Epithelial cell of umbilical artery (primary cell): ENCODE measurements at places on chromosomes 3 and 15. TPM values are rescaled to one million over a fixed set of nuclear protein-coding genes. Genes with fewer than 3 reads are reported as not detected.

The MESP2 gene
- under 0.01 and 0.15 TPM in 2 replicates for total RNA-seq

The ONECUT1 gene
- not detected in 2 replicates for total RNA-seq

The SCAMP5 gene
- 2.6 and 9.4 TPM in 2 replicates for total RNA-seq

The WNT7A gene
- not detected in 2 replicates for total RNA-seq

The C3orf20 gene
- not detected in 2 replicates for total RNA-seq

The FHIT gene
- total RNA-seq: 0.32 and 1.4 TPM in 2 replicates

The MNS1 gene
- total RNA-seq: 0.65 and 1.5 TPM in 2 replicates

The SETD5 gene
- 31.6 and 33.1 TPM in 2 replicates for total RNA-seq

The RASGRP1 gene
- total RNA-seq: under 0.01 and 0.15 TPM in 2 replicates

The C3orf33 gene
- total RNA-seq: 2.3 and 4.1 TPM in 2 replicates

The ITIH3 gene
- not detected in 2 replicates for total RNA-seq
